ENCODE measurements at places on chromosomes 2 and 18.

GRCh38 chr18:12422936-12423335 is 15.2 kb downstream of the PRELID3A start:
- no peak for DNase-seq

DNA sequence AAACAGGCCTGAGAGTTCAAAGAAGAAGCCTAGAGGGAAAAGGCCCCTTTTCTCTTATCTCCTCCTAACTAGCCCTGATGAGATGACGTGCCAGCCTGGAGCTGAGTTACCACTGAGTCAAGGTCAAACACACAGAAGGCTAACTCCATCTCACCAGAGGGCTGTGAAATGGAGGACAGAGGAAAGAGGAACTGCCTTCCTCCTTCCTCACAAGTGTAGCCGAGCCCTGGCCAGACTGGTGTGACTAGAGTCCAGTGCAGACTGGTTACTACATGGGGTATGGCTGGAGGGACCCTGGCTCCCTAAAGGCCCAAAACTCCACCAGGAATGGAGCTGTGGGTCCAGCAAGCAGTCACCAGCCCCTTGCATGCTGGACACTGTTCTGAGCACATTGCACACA is 35.7 kb upstream of the GYPC start:
- DNase-seq = no peak

DNA sequence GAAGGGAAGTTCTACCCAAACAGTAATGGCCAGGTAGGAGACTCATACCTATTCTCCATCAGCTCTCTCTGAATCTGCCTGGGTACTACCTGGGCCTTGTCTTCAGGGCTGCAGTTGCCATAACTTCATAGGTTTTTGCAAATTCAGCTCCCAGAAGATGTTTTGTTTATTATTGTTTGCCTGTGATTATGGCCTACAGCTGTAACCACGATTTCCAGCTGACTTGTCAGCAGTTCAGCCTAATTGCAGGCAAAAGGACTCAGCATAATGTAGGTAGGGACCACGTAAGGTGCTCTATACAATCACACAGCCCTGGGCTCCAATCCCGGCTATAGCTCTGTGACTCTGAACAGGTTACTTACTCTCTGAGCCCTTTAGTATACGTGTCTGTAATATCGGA is 187.0 kb upstream of the FN1 start:
- no peak for DNase-seq

DNA sequence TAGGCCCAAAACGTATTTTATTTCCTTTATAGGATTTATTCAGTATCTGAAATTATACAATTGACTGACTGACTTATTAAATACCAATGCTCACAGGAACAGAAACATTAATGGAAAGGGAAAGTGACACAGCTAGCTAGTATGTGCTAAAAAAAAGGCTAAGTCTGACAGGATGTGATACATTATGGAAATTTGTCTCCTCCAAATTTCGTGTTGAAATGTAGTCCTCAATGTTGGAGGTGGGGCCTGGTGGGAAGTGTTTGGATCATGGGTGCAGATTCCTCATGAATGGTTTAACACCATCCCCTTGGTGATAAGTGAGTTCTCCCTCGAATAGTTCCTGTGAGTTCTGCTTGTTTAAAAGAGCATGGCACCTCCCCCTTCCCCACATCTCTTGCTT is 70.6 kb upstream of the WDR75 start:
- DNase-seq = no peak

GRCh38 chr2:15912203-15912602 is 28.1 kb upstream of the MYCN start:
- DNase-seq = no peak

DNA sequence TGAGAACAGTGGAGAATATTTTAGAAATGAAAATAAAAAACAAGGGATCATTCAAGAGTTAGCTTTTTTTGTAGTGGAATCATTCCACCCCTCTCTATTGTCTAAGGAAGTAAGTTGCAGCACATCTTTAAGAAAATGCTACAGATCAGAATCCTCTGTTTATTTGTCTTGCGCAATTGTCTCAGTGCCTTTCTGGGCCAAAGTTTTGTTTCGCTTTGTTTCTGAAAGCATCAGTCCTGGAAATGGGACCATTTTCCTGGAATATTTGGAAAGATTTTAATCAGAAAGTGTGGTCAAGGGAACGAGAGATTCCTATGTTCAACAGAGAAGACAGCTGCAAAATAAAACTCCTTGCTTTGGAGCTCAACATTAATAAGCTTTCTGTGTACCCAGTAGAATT is 74.0 kb downstream of the NRXN1 start:
- DNase-seq = no peak

- no peak for DNase-seq
These were observed 313.8 kb downstream of the PDE11A start for GRCh38 chr2:177758591-177759371.

- no peak for DNase-seq
These were observed 65.9 kb downstream of the TMEM247 start for GRCh38 chr2:46545015-46545839.

DNA sequence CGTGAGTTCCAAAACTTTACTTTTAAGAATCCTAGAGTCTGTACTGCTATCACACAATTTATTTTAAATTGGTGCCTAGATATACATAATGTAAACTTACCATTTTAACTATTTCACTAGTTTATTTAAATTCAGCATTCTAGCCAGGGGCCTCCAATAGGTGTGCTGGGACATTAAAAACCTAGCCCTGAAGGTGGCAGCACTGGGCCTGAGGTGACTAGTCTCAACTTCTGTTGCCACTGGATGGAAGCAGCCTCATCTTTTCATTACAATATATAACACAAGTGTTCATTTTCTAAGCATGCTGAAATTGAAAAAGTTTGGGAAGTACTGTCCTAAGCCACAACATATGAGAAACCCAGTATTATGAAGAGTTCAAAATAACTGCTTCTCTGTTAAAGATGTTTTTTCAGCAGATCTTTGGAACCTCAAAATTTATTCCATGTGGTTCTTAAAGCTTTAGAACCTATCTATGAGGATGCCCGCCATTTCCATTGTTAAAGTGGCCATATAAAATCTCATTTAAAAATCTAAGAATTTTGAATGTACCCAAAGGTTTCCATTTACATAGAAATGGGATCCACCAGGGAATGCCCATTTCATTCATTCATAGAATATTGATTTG is 2.9 kb upstream of the RBBP8 start:
- peak; percentile 43 for DNase-seq

DNA sequence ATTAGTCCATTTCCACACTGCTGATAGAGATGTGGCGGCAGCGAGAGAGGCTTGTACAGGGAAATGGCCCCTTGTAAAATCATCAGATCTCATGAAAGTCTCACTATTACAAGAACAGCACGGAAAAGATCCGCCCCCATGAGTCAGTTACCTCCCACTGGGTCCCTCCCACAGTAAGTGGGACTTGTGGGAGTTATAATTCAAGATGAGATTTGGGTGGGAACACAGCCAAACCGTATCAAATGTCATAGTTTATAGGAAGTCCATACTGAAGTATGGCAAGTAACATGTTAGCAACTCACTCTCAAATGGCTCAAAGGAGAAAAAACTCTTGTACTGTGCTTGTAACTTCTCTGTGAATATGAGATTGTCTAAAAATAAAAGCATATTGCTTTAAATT is 56.1 kb downstream of the FARP2 start:
- DNase-seq = no peak

DNA sequence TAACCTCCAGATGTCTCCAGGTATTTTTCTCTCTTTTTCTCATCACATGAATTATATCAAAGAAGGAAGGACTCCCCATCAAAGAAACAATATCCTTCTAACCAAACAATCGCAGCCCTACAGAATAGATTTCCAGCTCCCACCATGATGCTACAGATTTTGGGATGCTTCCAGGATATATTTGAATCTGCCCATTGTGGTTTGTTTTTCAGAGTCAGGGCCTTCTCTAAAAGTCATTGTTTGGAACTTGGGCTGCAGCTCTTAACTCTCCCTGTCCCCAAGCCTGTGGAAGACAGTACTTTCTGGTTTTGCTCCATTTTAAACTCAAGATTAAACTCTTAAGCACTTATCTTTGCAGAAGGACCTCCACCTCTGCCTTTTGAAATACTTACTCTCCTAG is 223.2 kb downstream of the PMAIP1 start:
- no peak for DNase-seq

GRCh38 chr2:42931146-42931817 is 138.9 kb upstream of the HAAO start:
- DNase-seq = no peak

DNA sequence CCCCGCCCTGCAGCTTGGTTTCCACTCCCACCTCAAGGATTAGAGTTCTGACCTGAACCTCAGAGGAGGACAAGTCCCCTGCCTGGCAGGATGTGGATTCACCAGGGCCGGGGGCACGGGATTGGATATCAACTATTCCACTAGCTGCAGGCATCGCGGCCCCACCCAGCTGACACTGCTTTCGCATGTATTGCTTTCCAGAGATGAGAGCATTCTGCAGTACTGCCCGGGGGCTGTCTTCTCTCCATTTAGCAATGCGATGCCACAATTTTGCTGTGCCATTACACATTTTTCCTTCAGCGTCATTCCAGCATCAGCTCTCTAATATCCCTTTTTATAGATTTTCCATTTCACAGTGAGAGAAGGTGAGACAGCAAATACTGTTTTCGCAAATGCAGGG is 42.0 kb downstream of the CTIF start:
- no peak for DNase-seq

GRCh38 chr2:12318427-12319057 is 398.2 kb upstream of the TRIB2 start:
- DNase-seq = no peak

DNA sequence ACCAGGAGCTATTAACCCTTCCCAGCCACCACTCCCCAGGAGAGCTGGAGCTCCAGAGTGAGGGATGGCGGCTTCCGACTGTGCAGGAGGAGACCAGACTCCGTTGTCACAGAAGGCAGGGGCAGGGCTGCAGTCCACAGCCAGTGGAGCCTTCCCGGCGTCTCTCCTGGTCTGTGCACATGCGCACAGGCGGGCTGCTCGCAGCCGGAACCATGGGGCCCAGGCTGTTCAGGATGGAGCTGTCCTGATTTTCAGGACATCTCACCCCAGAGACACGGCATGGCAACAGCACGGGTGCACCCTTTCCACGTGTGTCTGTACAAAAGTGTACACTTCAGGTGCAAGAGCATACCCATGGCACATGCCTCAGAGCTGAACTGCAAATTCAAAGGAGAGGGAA is 28.9 kb downstream of the EIPR1 start:
- no peak for DNase-seq

- DNase-seq = no peak
These were observed 1315.1 kb upstream of the DDX18 start for GRCh38 chr2:116499389-116499788.

- no peak for DNase-seq
These were observed 84.9 kb upstream of the EPB41L3 start for GRCh38 chr18:5628512-5629255.

- no peak for DNase-seq
These were observed 153.7 kb upstream of the KCTD1 start for GRCh38 chr18:26702086-26702485.

DNA sequence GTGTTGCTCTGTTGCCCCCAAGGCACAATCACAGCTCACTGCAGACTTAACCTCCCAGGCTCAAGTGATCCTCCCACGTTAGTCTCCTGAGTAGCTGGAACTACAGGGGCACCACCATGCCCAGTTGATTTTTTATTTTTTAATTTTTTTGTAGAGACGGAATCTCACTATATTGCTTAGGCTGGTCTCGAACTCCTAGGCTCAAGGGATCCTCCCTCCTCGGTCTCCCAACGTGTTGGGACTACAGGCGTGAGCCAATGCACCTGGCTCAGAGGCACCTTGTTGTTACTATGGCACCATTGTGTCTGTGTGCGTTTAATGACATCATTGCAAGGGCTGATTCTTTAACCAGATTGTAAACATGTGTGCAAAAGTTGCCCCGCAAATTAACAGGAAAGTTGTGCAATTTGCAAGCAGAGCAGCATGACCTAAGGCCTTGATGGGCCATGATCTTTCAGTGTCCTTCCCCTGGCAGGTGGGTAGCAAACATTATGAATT is 22.6 kb downstream of the TCF23 start:
- DNase-seq = no peak

- no peak for DNase-seq
These were observed 164.4 kb downstream of the TMEFF2 start for GRCh38 chr2:192030289-192030688.

DNA sequence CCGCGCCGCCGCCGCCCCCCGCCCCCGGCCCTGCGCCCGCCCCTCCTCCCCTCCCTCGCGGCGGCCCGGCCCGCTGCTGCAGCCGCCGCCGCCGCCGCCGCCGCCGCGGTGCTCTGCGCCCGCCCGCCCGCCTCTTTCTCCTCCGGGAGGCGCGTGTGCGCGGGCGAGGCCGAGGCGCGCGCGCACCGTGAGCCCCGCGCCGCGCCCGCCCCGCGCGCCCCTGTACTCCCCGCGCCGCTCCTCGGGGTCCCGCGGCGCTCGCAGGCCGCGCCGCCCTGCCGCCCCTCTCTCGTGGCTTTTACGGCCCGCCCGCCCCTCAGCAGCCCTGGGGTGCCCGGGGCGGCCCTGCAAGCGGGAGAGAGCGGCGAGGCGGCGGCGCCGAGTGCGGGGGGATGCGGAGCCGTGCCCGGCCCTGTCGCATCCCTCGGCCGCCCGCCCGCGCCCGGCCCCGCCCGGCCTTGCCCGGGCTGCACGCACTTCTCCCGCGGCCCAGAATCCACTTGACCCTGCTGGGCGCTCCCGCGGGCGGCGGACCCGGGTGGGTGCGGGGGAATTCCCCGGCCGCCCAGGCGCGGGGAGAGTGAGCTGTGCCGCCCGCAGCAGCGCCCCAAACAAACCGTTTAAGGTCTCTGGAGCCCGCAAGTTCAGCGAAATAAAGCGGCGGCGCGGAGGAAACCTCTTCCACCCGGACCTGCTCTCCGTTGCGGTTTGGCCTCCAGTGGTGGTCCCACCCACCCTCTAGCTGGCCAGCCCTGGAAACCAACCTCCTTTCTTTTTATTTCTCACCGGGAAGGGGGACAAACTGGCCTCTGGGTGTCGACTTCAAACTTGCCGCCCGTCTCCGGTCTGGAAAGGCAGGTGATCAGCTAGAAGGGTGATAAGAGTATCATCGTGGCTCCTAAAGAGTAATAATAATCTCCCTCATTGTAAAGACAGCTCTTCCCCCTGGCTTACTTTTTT is 37.4 kb downstream of the AFF3 start:
- no peak for DNase-seq

DNA sequence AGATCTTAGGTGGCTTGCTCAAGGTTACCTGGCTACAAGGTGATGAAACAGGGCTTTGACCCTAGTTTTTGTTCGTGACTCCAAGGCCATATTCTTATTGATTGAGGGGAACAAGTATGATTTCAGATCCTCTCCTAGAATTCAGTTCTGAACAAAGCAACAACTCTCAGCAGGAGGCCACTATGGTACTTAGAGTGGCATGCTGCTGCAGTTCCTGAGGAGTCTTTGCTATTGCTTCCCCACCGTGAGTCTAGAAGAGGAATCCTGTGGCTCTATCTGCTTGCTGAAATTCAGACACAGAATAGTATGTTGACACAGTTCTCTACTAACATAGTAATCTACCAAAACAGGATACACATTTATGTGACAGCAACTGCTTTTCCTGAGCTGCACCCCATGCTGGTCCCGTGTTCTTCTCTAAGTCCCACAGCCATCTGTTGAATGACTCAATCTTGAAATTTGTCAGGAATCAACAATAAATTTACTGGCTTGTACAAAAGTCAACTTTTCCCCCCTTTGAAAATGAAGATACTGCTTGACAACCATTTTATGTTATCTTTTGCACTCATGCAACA is 4.1 kb downstream of the TGFBRAP1 start:
- no peak for DNase-seq

All from stimulated activated CD8-positive, alpha-beta memory T cell treated with anti-CD3 and anti-CD28 coated beads, Interleukin-15, amount 100 ng/mL, for 24 hours (primary cell).